ENCODE measurements at places on chromosomes 1 and 21.

- peak; percentile 21 for DNase-seq
Observed at GRCh38 chr1:109802136-109802900, 38.6 kb upstream of the EPS8L3 start.

- no peak for DNase-seq
Observed at GRCh38 chr1:51324251-51325010, 5.9 kb downstream of the TTC39A start.

DNA sequence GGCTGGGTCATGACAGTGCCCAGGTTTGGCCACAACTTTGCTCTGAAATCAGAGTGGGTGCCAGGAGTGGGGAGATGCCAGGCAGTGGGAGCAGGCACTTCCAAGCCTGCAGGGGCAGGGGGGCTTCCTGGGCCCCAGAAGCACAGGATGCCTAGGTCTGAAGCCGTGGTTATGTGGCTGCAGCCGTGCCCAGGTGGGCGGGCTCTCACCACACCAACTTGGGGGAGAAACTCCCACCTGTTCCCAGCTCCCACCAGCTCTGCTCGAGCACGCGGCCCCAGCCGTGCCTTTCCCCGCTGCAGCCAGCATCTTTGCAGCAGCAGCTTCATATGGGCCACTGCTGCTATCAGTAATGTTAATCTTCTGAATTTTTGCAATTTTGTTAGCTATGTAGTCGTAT lies 331.4 kb downstream of the USP25 start:
- DNase-seq = no peak

DNA sequence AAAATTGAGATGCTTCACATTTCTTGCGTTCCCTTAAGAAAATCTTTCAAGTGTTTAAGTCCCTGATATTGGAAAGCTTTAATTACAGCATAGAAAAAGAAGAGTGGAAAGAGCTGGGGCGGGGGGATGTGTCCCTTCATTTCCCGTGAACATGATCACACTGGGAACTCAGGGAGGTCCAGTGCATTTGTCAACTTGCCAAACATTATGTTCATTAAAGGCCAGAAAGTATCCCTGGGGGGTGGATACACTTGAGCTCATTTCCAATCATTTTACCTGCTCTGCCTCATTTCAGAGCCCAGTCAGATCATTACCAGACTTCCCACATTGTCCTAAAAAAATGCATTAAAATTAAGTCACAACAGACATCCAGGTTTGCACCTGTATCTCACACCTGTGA lies 123.6 kb upstream of the KCNJ15 start:
- DNase-seq = no peak

DNA sequence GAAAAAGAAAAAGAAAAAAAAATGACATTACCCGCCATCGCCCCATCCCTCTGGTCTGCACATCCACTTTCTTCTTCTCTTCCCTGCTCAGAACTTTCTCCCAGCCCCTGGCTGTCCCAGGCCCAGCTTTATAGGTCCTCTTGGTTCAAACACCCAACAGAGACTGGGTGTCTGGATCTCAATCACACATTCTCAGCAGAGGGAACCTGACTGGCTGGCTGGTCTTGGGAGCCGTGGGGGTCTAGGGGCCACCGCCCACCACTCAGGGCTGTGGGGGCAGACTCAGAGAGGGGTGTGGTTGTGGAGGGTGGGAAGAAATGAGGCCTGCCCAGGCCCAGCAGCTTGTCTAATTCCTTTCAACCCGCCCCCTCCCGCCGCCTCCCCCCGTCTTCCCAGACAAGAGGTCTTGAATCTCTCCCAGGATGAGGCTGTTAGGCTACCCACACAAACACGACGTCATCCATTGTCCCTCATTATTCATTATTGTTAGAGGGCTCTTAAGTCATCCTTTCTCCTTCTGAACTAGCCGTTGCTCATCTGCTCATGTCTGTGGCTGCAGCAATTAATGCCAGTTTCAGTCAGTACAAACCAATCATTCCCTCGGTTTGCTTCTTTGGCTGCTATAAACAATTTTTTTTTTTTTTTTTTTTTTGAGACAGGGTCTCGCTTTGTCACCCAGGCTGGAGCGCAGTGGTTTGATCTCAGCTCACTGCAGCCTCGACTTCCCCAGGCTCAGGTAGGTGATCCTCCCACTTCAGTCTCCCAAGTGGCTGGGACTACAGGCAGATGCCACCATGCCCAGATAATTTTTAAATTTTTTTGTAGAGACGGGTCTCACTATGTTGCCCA lies 40.6 kb upstream of the CLIC4 start:
- DNase-seq = no peak

DNA sequence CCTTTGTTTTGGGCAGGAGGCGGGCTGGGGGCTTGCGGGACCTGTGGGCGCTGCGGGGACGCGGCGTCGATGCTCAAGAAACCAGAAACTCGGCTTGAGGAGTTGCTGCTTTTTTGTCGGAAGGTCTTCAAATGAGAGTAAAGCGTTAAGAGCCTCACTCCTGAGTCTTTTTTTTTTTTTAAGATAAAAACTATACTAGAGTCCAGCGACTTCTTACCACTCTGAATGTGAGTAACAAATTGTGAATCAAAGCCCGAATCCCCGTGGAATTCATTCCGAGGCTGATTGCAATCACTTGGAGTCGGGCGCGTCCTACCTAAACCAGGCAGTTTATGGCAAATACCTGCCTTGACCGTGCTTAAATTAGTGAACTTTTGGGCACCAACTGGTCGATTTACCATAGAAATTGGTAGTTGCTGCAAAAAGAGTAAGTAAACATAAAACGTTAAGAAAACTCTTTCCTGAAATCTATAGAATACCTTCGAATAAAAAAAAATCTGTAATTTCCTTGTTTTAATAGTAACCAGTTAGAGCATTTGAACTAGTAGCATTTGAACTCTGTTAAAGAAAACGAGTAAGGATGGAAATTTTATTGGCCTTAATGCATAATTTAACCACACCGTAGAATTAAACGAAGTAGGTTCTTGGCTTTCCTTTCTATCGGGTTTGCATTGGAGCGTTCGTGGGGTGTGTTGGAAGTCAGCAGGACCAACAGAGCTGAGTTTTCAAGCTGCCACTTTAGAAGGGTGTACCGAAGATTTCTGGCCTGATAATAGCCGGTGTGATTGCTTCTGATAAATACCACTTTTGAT lies 769 bp downstream of the GPSM2 start:
- DNase-seq = no peak

DNA sequence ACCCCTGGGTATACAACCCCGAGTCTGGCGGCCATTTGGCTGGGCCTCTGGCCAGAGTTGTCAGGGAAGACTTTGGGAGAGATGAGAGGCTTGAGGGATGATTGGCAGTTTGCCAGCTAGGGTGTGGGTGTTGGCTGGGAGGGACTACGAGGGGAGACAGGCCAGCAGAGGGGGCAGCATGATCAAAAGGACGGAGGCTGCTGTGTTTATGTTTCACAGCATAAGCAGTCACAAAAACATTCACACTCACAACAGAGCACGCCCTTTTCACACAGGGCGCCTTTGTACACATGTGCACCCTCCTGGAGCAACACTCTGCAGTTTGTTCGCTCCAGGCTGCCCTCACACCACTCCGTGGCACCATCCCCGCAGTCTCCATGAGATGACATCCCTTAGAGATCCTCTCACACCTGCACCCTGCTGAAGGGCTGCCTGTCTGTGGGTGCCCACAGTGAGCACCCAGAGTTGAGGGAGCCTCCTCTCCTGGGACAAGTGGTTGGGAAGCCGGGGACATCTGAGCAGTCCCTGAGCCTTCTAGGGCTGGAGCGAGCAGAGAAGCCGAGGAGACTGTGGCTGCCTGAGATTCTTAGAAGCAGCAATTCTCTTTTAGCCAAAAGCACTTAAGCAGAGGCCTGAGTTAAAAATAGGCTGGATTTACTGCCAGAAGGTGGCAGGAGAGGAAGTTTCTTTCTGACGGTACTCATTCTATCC lies 15.4 kb downstream of the EFNA3 start:
- DNase-seq = no peak

DNA sequence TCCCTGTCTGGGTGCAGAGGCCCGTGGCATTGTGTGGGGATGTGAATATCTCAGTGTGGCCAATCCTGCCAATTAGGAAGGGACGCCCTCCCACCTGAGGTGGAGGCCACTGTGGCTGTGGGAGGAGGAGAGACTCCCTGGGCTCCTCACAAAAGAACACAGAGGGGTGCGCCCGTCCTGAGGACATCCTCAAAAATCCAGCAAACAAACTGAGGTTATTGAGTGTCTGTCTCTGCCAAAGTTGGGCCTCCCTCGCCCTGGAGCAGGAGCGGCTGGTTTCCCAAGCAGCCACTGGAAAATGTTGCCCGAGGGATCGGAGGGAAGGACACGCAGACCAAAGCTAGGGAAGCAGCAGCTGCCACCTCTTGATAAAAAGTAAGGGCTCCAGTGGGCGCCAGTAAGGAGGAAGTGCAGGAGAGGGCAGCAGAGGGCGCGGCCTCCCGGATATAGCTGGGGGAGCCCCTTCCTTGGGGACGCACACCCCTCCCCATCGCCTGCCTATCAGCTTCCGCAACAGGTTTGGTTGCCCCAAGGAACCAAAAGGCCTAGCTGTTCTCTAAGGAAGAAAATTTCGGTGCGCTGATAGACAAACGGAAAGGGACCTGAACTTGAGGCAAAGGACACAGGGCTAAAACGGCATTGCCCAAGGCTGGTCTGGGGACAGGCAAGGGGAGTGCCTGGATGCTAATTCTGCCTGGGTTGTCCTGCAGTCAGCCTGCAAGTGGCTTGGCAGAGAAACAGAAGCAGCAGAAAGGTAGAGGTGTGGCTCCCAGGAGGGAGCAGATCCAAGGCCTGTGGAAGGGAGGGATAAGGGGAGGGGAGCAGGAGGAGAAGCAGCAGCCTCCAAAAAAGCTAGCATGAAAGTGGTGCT lies 1.7 kb upstream of the GRIK3 start:
- DNase-seq = no peak

GRCh38 chr1:22208973-22209378 lies 66.1 kb upstream of the WNT4 start:
- no peak for DNase-seq

DNA sequence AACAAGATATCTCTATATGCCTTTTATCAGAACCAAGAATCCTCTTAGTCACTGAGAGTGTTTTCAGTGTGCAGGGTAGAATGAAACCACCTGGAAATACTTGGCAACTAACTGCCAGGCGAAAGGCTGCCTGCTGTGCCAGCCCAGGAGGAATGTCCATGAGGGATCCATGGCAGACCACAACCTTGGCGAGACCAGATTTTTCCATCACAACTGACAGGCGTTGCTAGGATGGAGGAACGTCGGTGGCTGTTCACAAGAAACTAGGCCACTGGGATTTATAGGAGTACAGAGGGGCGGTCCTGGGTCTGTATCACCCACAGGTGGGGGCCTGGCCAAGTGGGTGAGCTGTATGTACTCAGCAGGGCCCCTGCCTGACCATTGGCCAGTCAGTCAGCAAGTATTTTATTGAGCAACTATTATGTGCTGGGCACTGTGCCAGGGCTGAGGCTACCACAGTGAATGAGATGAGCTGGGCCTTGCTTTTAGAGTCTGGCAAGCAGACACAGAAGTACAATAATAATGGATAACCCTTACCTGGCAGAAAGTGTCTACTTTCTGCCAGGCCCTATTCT lies 199.4 kb downstream of the FOXD2 start:
- no peak for DNase-seq

GRCh38 chr1:173056365-173056764 lies 5.6 kb upstream of the TNFSF18 start:
- no peak for DNase-seq

DNA sequence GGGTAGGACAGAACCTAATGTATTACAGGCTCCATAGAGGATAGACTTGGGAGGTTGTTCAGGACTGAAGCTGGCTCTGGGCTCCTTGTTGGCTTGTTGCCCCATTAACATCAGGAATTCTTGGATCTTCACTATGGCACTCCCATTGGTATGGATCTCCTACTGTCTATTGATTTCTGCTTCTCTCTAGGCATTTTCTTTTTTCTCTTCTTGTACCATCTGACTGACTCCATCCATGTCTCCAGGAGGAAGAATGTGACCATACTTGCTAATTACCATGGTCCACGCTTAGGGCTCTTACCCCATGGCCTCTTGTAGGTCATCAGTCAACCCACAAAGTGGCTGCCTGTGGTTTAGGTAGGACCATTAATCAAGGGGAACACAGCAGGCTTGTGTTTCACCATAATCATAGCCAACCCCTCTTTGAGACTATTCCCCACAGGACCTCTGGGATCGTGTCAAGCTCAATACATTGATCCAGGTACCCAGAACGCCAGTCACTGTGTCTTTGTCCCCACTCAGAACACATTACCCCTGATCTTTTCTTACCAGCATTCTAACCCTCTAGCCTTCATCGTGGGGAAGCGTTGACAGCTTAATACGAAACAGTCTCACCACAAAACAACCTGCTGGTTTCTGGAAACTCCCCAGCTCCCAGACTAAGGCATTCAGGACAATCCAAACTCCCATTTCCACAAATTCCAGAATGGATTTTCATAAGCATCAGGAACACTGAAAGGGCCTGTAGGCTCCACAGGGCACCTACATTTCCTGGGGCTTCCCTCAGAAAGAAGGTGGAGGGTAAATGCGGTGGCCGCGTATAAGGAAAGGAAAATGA lies 97.1 kb downstream of the ETS2 start:
- no peak for DNase-seq

DNA sequence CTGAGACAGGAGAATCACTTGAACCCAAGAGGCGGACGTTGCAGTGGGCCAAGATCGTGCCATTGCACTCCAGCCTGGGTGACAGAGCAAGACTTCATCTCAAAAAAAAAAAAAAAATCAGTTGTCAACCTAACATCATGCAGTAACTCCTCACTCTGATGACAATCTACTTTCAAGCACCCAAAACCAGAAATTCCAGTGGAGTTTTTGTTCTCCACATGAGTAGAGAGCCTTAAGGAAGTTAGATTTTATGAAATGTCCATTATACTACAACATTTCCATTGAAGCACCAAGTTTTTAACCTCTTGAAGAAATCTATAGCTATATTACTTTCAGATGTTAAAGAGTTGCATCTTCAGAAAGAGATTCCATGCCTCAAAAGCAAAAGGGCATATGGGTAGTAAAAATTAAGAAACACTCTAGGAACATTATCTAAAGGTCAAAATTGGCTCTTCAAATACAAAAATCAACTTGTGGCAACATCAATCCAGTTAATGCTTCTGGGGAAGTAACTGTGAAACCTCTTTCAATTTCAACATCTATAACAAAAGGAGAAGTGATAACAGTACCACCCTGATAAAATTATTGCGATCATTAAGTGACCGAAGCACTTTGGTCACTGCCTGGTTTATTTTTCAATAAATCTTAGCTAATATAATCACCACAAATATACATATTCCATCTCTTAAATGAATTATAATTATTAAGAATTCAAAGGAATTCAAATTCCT lies 7.7 kb downstream of the LPGAT1 start:
- no peak for DNase-seq

- no peak for DNase-seq
Observed at GRCh38 chr1:10897981-10898728, 101.7 kb upstream of the CASZ1 start.

- no peak for DNase-seq
Observed at GRCh38 chr1:221015159-221015790, 136.0 kb downstream of the HLX start.
